ENCODE measurements at places on chromosomes 11 and 22.
A peak's percentile ranks its signal among the peaks of the same experiment; 100 is the strongest.

DNA sequence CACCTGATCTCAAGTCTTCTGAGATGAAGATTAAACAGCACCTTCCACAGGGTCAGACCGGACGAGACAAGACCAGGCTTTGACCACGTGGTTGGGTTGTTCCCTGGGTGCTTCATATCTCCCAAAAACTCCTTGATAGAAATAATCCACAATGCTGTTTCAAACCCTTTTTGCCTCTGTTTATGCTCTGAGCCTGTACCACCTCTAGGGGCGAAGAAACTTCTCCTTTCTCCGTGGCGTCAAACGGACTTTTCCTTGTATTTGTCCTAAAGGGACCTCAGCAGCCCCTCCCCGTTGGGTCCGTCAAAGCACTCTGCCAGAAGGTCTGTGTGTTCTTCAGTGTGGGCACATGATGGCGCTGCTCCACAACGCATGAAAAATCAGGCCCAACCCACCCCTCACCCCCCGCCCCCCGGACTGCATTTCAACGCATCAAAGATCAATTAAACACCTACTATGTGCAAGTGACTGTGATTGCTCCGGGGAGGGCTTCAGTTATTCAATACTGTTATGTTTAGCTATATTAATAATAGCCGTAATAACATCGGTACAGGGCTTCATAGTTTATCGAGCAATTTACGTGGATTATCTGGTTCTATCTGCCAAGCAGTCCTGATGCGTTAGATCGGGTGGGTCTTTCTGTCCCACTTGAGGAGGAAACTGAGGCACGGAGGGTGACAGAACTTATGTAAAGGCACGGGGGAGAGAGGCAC, 17.3 kb upstream of the EIF3D start:
- peak; percentile 36 for DNase-seq

DNA sequence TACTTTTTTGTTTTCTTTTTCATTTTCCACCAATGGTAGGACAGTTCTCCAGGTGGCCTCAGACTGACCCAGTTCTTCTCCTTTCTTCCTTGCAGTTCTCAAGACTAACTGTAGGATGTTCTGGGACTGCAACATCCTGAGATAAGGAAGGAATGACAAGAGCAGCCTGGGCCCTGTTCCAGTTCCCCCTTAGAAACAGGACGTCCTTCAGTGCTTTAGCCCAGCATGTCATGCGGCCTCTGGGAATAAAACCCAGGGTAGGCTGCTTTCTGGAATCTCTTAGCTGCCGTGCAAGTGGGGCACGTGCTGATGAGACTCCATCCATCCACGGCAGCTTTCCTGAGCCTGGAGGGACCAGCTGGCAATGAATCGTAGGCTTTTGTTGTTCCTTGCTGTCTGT, 24.0 kb upstream of the CADM1 start:
- DNase-seq: no peak

DNA sequence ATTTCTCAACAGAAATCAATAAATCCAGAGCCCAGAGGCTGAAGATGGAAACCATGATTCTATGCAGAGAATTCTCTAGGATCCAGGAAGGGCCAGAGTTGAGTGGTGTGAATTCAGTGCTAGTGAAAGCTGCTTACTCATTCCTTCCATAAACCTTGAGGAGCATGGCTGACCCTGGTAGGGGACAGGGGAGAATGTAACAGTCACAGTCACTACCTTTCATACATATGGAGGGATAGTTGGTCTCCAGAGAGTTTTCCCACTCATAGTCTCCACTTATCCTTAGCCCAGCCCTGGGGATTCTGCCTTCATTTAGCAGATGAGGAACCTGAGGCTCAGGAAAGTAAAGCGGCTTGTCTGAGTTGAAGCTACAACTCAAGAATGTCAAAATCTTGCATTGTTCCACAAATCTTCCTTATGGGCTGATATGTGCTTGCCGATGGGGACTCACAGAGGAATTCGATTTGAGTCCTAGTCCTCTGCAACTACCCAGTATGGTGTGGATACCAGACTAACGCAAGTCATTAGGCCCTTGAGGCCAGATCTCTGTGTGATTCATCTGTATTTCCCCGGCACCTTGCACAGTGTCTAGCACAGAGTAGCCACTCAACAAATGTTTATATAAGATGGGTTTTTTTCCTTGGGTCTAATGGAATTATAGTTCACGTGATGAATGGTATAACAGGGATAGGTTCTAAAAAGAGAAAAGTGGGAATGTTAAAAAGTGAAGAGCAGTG, 3.7 kb upstream of the ANAPC15 start:
- DNase-seq: no peak

DNA sequence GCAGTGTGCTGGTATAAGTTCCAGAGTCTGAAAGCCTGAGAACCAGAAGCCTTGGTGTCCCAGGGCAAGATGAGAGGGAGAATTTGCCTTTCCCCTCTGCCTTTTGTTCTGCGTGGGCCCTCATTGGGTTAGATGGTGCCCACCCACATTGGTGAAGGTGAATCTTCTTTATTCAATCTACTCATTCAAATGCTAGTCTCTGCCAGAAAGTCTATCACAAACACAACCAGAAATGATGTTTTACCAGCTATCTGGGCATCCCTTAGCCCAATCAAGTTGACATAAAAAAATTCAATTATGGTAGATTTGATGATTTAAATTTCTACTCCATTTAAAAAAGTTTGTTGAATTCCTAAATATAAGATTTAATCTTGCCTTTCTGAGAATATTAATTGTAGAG, 22.2 kb downstream of the CSTPP1 start:
- DNase-seq: no peak

DNA sequence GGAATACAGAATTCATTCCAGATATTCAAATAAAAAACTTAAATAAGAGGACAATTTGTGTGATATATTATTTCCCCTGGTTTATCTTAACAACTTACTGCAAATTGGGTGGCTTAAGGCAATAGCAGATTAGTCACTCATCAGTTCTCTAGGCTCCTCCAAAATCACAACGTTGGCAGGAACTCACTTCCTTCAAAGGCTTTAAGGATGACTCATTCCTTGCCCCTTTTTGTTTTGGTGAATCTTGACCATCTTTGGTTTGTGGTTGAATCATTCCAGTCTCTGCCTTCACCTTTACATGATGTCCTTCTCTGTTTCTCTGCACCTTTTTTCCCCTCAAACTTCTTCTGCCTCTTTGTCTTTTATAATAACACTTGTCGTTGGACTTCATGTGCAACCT, 3.4 kb downstream of the OR10AG1 start:
- no peak for DNase-seq

- DNase-seq: no peak
These were observed 669 bp upstream of the BCR start for GRCh38 chr22:23179381-23180299.

- DNase-seq: peak; percentile 65
These were observed 15.0 kb downstream of the SLC1A2 start for GRCh38 chr11:35404388-35404775.

DNA sequence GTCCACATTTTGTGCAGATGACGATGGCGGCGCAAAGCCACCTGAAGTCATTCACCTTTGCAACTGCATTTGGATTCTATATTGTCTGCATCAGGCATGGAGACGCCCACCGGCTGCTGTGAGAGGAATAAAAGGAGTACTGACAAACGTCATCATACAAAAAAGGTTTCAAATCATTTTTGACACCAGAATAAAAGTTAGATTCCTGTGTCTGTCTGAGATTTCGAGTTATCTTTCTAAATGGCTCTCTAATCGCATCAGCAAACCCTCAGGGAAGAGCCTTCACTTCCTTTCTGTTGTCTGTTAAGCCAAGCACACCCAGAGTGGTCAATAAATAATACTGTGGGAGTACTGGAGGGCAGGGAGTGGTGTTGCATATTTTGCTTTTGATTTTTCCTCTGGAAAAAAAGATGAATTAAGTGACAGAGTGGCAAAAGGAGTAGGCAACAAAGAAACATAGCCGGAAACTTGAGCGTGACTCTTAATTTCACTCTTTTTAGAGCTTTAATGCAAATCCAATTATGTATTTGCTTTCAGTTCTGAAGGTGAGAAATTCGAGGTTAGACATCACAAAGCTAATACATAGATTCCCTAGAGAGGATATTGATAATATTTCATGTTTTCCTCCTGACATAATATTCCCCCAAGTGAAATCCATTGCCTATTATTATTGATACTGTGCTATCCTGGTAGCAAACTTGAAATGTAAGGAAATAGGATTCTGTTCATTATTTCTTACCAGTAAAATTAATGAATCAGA, 150.8 kb upstream of the MTMR2 start:
- DNase-seq: no peak

- DNase-seq: no peak
These were observed 2.2 kb downstream of the CD6 start for GRCh38 chr11:60973699-60974098.

GRCh38 chr11:60974726-60975125, 3.2 kb downstream of the CD6 start:
- DNase-seq: no peak

- DNase-seq: no peak
These were observed 7.4 kb downstream of the SLN start for GRCh38 chr11:107704451-107704850.

DNA sequence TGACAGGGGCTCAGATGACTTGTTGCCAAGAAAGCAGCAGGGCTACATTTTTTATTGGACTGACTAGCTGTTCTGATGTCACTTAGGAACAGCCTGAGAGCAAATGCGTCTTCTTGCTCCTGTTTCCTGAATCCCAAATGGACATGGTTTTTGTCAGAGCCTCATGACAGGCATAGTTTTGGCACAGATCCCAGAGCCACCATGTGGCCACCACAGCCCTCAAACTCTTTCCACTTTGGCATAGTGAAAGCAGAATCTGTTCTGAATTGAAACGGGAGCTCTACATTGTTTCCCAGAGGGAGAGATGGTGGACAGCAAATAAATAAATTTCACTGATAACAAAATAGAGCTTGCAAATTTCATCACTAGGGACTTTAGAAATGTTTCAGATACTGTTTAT, 222.2 kb downstream of the C11orf87 start:
- DNase-seq: no peak
